Stimulated activated CD8-positive, alpha-beta memory T cell treated with anti-CD3 and anti-CD28 coated beads, Interleukin-4, amount 100 ng/mL, for 1 hour (primary cell): ENCODE measurements at places on chromosomes 7 and 10.
A peak's percentile ranks its signal among the peaks of the same experiment; 100 is the strongest.

DNA sequence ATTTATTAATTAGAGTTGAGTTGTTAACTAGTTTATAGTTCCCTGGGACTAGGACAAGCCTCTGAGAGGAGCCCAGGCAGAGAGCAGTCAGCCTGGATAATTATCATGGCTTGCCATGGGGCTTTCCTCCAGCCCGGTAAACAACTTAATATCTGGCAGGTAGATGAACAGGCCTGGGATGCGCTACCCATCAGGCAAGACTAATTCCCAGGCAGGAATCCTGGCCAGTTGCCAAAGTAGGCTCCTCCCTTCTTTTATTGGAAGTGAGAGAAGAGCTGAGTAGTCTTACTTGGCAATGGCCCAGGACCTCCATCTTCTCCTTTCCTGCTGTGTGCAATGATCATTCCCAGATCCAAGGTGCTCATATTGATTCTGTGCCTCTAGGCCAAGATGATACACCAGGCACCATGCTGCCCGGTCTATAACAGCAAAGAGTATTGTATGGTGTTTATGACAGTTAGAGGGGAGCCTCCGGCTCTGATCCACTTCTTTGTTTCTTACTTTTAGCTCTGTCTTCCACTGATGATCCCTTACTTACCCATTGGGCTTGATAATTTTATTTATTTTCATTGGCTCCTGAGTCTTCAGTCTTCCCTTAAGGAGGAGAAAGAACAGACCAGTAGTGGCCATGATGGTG, 408.7 kb downstream of the REEP3 start:
- DNase-seq: no peak

DNA sequence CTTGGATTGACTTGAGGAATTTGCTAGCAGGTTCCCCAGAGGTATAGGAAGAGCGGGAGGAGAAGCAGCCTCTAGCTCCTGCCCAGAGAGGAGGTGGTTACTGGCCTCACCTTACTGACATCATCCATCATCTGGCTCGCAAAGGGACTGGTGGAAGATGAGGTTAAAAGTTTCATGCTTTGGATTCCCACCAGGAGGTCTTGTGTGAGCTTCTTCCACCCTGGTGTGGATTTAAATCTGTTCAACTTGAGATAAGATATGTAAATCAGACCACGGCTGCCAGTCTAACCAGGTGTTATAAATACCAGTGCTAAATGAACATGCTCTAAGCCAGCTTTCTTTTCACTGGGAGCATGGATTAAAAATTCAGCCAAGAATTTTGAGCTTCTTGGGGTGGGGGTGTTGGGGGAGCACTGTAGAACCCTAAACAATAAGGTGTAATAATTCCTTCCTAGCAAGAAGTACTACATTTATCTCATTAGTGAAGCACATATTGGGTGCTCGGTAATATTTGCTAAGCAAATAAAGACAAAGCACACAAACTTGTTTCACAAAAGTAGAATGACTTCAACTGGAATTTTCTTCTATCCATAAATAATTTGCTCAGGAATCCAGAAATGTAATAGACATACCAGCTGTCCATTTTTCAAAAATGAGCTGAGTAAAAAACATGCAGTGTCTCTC, 7.8 kb downstream of the PROSER2 start:
- no peak for DNase-seq

GRCh38 chr7:23546897-23547572, 15.3 kb upstream of the TRA2A start:
- peak; percentile 53 for DNase-seq

DNA sequence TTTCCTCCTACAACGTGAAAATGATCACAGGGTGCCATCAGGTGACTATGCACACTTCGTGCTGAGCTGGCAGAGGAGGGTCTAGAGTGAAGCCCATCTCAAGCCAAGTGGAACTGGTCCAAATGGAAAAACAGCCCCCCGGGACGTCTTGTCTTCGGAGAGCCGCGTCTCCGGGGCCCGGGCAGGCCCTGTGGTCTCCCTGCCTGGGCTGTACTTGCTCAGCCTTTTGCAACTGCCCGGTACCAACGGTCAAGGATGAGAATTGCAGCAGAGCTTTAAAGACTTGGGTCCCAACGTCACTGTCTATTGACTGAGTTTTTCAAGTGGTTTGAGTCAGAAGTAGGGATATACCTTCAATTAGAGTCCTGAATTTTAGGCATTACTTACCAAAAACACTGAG, 315.5 kb downstream of the PTPRN2 start:
- DNase-seq: no peak

GRCh38 chr7:102069931-102070629, 216.6 kb upstream of the SH2B2 start:
- no peak for DNase-seq

DNA sequence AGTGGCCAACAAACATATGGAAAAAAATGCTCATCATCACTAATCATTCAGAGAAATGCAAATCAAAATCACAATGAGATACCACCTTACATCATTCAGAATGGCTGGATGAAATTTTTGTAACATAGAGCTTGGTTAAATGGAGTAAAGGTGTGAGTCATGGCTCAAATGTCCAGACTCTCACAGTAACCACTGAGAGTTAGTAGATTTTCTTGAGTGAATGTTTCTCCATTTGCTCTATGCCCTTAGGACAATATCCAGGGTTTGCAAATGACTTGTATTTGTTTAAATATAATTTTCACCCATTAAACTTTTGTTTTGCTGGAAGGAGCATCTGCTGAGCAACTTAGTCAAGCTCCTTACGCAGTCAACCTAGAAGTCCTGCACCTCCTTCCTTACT, 967.2 kb downstream of the XPNPEP1 start:
- DNase-seq: no peak

GRCh38 chr7:54783952-54784351, 24.9 kb upstream of the SEC61G start:
- DNase-seq: no peak

GRCh38 chr10:49367600-49367999, 28.3 kb downstream of the DRGX start:
- DNase-seq: no peak

- DNase-seq: peak; percentile 75
Measured at GRCh38 chr7:102433219-102434038, at the start of gene ORAI2. Gene ORAI2, plus strand, starts transcription at chr7:102433575. Its CDS starts 5,382 bp downstream, at chr7:102438957.

DNA sequence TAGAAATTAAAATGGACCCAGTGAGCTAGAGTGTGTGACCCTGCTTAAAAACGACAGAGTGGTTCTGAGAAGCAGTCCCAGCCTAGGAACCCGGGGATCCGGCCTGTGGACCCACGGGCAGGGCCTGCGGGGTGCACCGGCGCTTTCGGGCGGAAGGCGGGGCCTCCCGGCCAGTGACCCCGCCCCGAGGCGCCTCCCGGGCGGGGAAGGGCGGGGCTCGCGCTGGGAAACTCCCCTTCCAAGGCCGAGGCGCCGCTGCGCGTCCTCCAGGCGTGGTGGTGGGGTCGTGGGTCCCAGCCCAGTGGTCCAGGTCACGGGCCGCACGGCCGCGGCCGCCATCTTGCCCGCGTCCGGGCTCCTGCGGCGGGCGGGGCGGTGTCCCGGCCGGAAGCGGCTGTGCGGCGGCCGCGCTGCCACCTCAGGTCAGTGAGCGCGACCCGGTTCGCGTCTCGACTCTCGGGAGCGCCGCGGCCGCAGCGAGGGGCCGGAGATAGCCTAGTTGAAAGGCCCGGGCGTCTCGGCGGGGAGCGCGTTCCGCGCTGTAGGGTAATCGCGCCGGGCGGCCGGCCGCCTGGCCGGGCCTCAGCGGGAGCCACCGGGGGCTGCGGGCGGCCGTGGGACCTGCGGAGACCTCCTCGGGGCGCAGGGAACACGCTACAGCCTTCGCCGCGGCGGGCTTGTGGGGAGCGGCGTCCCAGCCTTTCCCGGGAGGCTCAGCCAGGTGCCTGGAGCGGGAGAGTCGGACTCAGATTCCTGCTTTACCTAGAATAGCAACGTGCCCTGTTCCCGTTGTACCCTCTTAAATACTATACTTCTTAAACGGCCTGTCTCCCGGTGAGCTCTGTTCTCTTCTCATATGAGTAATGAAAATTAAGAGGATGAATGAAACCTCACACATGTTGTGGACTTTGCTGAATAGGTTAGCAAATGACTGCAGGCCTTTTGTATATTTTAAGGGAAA, at the start of gene MIOS:
Gene MIOS (plus strand): TSS at position 234 of the 961 bp plus-strand sequence. CDS start 5,592 bp downstream, outside the sequence.
- DNase-seq: peak; percentile 69

- DNase-seq: no peak
Measured at GRCh38 chr7:92797693-92798092, 38.7 kb downstream of the CDK6 start.

DNA sequence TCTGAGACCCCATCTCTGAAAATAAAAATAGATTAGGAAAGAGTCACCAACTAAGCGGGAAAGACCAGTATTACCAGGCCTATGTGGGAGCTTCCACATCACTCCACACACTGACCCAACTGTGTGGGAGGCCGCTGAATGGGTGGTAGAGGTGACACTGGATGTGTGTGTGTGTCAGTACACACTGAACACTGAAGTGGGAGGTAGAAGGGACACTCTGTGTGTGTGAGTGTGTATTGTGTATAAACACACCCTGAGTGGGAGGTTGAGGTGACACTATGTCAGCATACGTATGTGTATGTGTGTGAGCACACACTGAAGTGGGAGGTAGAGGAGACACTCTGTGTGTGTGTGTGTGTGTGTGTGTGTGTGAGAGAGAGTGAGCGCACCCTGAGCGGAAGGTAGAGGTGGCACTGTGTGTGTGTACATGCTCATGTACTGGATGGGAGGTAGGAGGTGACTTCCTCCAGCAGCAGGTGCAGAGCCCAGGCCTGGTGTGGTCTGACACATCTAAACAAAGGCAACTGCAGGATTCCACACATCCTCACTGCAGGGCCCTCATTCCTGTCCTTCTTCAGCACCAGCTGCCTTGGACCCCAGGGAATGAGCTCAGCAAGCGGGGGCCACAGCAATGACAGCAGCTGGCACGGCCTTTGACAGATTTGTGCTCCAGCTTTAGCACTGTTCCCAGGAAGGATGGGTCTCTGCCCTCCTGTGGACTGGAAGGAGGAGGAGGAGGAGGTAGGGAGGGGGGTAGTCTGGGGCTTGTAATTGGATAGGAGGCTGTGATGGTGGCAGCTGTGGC, 26.5 kb upstream of the RBM20 start:
- DNase-seq: no peak

- no peak for DNase-seq
Measured at GRCh38 chr10:5321273-5321672, 43.5 kb upstream of the UCN3 start.

GRCh38 chr10:103710490-103710889, 144.9 kb downstream of the SH3PXD2A start:
- no peak for DNase-seq

- no peak for DNase-seq
Measured at GRCh38 chr10:63137306-63137705, 4.2 kb downstream of the NRBF2 start.

GRCh38 chr7:46970476-46970875, 611.4 kb downstream of the TNS3 start:
- no peak for DNase-seq

DNA sequence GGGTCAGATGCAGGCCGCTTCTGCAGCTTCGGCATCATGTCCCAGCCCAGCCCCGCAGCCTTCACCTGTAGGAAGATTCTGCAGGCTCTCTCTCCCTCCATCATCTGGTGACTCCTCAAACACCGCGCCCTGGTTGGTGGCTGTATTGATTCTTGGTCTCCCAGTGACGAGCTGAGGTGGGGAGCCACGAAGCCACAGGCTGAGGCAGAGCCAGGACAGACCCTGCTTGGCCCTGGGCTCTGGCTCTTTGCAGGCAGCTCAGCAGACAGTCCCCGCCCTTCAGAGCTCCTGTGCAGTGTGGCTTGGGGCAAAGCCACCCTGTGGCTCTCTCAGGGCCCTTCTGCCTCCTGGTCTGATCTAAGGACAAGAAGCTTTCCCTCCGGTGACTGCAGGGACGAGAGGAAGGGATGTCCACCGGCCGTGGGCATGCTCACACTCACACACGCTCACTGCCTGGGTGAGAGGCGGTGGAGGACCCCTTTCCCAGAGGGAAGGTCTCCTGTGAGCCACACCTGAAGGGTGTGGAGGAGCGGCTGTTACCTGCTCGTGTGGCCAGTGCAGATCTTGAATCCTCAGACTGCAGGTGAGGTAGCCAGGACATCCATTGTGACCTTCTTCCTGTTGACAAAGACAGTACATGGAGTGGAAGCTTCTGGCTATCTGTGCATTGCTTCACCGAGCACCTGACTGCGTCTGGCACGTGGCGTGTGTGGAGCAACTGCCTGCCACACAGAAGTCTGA, 79.6 kb downstream of the INPP5A start:
- no peak for DNase-seq

DNA sequence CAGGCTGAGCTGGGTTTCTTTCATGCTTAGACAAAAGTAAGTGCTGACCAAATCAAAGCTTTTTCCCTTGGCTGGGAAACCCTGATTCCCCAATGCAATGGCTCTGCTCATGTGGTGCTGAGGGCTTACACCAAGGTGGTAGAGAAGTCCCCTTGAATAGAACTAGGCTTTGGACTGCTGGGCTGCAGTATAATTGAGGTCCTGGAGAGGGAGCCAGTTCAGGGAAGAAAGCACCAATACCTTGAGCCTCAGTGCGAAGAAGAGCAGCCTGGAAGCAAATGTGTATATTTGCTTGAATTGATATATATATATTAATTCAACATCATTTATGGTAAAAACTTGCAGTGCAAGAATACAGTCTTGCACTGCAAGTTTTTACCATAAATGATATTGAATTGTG, 391.1 kb downstream of the RPS24 start:
- DNase-seq: no peak

- DNase-seq: no peak
Measured at GRCh38 chr10:558364-558763, 131.1 kb downstream of the DIP2C start.

DNA sequence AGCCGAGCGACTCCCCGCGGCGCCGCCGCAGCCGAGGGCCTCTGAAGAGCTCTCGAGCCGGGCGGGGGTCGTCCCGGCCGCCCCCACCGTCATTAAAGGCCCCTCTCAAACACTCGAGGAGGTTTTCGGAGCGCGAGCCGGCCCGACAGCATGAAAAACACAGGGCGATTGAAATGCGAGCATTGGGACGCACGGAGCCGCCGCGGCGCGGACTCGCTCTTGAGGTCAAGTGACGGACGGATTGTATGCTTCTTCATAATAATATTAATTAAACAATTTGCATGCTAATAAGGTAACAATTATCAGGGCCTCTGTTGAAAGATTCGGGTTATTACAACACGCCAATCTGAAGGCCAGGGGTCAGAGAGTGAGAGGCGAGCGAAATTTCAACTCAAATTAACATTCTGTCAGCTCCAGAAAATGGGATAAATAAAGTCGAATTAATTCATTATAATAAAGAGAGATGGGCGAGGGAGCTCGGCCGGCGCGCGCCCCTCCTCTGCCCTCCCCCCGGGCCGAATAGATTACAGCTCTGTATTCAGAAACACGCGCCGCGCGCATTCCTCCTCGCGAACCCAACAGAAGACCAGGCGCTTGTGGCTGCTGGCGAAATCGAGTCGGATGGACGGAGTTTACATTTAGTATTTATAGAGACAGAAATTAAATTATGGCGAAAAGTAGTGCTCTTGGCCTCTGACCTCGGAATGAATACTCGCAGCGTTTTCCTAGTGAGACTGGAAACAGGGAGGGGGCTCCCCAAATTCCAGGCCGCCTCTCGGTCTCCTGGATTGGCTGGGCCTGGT, 2.1 kb upstream of the UNCX start:
- no peak for DNase-seq

GRCh38 chr10:3687510-3688081, 97.4 kb downstream of the KLF6 start:
- no peak for DNase-seq
